Left ventricle myocardium inferior (tissue), 1 donor: ENCODE measurements at places on chromosomes 1 and 21.
A peak's percentile ranks its signal among the peaks of the same experiment; 100 is the strongest.

- no peak for DNase-seq
Observed at GRCh38 chr1:209732725-209733124, 23.1 kb upstream of the TRAF3IP3 start.

DNA sequence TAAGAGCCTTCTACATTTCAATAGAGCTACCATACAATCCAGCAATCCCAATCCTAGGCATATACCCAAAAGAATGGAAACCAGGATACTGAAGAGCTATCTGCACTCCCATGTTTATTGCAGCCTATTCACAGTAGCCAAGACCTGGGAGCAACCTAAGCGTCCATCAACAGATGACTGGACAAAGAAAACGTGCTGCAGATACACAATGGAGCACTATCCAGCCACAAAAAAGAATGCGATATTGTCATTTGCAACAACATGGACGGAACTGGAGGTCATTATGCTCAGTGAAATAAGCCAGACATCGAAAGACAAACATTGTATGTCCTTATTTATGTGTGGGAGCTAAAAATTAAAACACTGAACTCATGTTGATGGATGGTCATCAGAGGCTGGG is 115.3 kb downstream of the HLCS start:
- DNase-seq: no peak

- DNase-seq: no peak
Observed at GRCh38 chr1:239884796-239885195, 206.9 kb upstream of the FMN2 start.

DNA sequence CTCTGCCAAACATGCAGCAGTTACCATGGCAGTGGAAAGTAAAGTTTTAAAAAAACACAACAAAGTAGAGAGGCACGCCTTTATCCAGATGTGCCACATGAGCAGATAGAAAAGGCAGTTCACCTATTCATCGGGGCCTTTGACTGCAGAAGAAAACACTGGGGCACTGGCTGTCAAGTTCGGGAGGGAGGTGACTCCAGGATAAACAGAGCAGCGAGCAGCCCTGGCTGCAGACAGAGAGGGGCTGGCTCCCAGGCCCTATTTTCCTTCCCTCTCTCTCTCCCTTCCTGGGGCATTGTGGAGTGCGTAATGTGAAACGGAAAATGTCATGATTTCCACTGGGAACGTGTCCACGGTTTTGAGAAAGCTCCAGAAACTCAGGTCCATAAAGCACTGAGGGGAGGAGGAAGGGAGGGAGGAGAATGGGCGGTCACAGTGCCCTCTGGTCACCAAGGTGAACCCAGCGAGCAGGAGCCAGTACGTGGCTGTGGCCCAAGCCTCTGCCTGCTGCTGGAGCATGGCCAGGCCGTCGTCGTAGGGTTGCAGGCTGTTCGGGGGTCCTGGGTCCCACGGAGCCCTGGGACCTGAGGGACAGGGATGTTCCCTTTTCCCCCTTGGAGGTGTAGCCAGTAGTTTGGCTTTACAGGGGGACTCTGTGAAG is 114.7 kb upstream of the IRF2BP2 start:
- peak; percentile 75 for DNase-seq

GRCh38 chr1:244413736-244414135 is 38.0 kb downstream of the ADSS2 start:
- no peak for DNase-seq

DNA sequence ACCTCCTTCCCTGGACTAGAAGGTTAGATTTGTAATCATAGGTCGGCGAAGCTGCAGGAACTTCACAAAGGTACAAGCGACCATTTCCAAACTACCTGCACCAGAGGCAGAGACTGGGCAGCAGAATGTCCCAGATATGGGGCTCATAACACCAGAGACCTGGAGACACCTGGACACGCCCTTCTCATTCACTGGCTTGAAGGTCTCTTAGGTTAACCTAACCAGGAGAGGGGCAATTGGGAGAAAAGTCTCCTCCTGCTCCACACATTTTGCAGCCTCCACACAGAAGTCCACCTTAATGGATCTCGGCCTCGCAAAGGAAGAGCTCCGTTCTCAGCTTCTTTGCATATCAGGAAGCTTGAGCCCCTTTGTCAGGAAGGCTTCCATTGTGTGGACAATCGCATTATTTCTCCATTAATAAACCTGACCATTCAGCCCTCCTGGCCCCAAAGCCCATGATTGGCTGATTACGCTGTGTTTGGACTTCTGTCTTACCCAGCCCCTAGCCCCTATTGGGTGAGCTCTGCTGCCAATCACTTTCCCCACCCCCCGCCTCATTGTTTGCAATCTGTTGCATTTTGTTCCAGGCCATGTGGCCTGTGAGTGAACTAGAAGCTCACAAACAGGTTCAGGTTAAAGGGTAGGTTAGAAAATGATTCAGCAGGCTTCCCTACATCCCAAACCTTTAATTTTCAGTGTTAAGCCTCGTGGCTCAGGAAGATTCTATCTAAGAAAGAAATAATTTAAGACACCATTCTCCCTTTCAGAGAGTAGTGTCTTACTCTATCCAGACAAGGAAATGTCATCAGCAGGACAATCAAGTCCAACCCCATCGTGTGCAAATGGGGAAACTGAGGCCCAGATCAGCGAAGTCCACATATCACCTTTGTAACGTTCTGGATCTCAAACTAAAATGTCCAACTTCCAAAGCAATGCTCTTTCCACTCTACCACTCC is 2.8 kb downstream of the MYCL start:
- DNase-seq: no peak

GRCh38 chr1:197921235-197922069 is 4.3 kb downstream of the LHX9 start:
- no peak for DNase-seq

DNA sequence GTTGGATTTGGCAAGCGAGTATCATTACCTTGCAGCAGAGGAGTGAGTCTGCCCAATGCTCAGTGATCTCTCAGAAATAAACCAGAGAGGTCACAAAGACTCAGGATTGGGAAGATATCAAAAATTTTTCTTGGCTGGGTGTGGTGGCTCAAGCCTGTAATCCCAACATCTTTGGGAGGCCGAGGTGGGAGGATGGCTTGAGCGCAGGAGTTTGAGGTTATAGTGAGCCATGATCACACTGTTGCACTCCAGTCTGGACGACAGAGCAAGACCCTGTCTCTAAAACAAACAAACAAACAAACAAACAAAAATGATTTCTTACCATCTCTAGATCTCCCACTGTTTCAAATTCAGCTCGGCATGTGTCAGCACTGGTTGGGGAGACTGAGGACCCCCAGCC is 13.3 kb upstream of the BECN2 start:
- DNase-seq: no peak

- DNase-seq: peak; percentile 7
Observed at GRCh38 chr1:228337031-228337564, 69.5 kb downstream of the TRIM11 start.

DNA sequence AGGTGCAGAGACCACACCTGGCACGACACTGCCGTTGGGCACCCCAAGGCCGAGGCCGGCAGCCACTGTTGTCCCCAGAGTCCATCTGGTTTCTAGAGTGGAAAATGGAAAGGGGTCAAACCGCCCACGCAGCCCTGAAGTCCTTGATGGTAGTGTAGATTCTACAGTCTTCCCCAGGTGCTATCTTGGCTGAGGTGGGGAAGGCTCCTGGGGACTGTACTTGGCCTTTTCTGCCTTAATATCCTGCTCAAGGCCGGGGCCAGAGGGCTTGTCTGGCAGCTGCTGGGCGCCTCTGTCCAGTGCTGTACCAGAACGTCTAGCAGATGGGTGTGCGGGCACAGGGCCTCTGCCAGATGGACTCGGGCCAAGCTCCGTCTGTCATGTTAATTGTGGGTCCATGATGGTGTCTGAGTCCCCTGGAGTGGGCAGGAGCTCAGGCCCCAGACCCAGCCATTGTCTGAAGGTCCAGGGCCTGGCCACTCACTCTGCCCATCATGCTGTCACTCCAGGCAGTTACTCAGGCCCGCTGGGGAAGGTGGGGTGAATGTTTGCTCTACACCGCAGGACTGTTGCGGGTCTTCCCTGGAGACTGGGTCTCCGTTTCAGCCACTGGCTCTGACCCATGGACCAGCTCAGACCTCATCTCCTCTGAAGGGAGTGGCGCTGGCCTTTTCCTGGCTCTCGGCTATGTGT is 161.9 kb upstream of the COL6A1 start:
- no peak for DNase-seq

- DNase-seq: no peak
Observed at GRCh38 chr1:215003686-215004085, 78.9 kb upstream of the KCNK2 start.

GRCh38 chr21:46185716-46186115 is 1.5 kb upstream of the SPATC1L start:
- no peak for DNase-seq

DNA sequence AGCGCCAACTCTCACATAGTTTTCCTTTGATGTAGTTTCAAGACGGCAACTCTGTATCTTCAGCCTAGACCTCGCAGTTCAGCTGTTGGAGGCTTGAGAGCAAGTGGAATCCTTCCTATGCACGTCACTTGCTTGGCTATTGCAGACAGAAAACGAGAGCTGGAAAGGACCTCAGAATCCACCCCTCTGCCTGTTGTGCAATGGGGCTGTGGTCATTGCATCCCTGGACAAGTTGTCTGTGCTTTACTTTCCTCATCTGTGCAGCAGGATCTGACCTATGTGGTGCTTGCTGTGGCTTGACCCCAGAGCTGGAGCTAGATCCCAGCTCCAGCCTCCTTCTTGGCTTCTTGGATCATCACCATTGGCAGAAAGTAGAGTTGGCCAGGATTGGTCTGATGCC is 50.0 kb upstream of the IGSF21 start:
- DNase-seq: no peak

DNA sequence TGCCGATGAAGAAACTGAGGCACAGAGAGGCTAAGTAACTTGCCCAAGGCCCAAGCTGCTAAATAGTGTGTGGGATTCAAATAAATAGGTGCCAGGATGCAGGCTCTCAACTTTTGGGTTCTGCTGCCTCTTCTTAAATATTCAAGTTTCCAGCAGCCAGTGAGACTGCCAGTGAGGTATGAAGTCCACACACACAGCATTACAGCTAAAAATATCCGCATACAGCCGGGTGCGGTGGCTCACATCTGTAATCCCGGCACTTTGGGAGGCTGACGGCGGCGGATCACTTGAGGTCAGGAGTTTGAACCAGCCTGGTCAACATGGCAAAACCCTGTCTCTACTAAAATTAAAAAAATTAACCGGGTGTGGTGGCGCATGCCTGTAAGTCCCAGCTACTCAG is 78.4 kb upstream of the DIRAS3 start:
- DNase-seq: peak; percentile 25

- peak; percentile 38 for DNase-seq
Observed at GRCh38 chr1:109392037-109392787, 5.5 kb downstream of the SORT1 start.

- no peak for DNase-seq
Observed at GRCh38 chr1:171909711-171910110, 68.4 kb downstream of the DNM3 start.

- DNase-seq: no peak
Observed at GRCh38 chr1:18484721-18485120, 4.0 kb downstream of the KLHDC7A start.

DNA sequence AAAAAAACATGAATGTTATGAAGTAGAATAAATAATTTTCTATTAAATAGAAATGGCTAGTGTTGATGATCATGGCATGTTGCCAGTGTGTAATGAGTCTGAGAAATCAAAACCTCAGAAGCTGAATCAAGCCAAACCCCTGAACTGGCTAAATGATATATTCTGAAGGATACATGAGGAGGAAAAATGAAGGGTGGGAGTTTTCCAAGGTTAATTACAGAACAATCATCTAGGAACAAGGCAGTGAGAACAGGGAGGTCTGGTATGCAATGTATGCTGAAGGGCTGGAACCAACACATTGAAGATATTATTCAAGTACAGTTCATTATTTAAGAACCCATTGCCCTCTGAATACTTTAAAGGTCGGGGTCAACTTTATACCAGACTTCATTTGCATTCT is 309.1 kb upstream of the NRIP1 start:
- no peak for DNase-seq

DNA sequence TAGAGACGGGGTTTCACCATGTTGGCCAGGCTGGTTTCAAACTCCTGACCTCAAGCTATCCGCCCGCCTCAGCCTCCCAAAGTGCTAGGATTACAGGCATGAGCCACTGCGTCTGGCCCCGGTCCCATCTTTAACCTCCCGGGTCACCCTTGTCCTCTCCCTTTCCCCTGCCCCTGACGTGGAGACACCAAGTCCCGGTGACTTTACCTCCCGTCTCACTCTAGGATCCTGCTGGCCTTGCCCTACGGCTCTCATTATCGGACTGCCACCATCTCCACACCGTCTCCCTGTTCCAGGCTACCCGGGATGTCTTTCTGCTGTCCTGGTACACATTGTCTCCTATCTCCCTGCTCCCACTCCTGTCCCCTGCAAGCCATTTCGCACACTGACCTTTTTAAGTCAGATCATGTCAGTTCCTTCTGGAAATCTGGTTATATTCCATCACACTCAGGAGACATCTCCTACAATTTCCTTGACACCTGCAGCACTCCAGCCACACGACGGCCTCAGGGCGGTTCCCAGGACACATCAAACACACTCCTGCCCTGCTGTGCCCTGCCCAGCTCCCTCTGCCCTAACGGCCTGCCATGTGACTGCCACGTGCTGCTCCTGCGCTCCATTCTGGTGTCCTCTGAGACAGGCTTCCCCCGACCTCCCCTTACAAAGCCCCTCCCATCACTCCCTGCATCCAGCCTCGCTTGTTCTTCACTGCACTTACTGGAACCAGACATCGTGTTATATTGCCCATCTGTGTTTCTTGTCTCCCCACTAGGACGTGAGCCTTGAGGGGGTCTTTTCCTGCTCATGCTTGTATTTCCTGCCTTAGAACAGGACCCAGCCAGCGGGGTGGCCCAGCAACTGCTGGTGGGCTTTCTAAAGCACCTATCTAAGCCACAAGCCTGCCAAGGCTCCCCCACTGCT is 32.7 kb downstream of the TTC39A start:
- no peak for DNase-seq

DNA sequence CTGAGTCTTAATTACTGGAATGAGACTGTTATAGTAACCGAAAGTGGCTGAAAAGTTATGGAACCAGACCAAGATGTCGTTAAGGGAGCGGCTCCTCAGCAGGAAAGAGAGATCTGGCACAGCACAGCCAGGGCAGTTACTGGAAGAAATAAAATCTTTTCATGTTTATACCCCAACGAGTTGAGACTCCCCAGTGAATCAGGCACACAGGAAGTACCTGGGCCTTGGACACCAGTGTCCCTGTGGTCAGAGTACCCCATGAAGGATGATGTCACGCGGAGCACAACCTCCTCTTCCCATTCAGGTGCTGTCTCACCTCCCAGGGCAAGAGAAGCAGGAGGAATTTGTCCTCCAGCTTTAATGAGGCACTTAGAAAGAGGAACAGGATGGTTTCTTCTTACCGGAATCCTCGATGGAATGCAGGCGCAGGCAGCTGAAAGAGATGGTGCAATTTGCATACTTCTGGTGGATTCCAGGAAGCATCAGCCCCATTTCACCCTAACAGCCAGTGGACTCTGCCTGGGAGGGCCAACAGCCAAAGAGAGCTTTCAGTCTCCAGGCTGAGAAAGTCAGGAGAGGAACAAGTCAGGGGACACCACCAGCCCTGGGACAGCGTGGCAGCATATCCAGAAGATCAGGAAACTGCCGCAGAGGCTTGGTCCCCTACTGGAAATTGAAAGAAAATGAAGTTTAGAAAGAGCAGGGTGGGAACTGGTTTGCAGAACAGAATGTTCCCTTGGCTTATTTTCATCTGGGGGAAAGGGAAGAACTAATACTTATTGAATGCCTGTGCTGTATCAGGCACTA is 35.9 kb upstream of the CTTNBP2NL start:
- DNase-seq: peak; percentile 58

GRCh38 chr1:234218078-234218477 is 155.2 kb upstream of the COA6 start:
- no peak for DNase-seq

- no peak for DNase-seq
Observed at GRCh38 chr21:42670884-42671283, 17.5 kb downstream of the PDE9A start.

GRCh38 chr1:176046926-176047325 is 160.2 kb downstream of the COP1 start:
- no peak for DNase-seq
